CD4-positive, alpha-beta T cell treated with Interleukin-2 at 100 ng/mL for 4 hours (primary cell): ENCODE measurements at places on chromosomes 7 and 10.

DNA sequence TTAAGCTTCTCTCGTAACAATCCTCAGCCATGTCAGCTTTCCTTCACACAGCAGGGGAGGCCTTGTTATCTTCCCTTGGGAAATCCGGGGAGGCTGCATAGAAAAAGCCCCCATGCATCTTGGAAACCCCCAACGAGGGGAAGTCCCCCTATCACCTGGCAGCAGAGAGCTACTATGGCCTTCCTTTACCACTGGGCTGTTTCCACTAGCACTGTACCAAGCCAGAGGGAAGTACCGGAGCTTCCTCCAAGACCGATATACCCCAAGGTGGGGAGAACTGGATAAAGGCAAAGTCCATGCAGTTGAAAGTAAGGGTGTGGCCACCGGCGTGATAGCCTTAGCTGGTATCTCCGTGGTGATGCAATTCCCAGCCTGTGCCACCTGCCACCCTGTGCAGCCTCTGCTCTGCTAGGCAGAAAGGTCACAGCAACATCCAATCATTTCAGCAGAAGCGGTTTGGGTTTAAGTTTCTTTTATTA is 4.4 kb upstream of the CLIP2 start:
- no peak for DNase-seq

DNA sequence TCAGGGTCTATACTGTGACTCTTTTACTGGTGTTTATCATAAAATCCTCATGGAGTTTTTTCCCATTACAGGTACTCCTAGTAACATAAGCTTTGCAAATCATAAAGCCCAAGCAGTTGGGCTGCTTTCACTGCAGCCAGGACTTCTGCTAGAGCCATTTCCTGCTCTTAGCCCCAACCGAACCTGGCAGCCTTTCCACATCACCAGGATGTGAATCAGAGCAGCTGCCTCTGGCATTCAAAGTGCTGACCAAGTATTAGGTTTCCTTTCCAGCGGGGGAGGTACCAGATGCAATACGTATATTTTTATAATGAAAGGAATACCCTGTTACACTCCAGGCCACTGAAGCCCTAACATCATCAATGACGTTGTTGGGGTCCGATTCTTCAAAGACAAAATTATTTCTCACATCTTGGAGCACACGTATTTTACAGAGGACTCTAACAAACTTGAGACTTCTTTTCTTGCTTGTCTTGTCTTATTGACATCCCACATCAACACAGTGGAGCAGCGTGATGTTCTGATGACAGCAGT is 3.6 kb upstream of the HTR5A start:
- no peak for DNase-seq

DNA sequence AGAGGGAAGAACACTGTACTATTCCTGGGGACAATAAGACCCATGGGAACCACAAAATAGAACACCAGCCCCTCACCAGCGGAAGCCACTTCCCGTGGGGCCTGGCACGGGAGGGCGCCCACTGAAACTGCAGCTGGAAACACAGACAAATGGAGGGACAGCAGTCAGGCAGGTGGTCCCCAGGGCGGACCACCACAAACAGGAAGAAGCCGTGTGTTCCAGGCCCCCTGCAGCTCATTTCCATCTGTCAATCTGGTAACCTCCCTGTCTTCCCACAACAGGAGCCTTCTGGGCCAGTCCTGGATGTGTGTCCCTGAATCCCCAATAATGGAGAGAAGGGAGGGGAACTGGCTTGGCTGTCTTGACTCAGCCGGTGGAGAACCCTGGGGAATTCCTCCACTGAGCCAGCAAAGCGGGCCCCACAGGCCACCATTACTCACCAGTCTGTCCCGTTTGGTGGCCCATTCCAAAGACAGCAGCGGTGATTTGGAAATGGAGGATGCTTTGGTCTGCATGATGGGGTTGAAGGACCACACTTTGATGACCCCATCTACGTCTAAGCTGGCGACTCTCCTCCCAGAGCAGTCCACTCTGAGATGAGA is 16.7 kb downstream of the WDR91 start:
- DNase-seq = no peak

- DNase-seq = no peak
Observed at GRCh38 chr7:155734445-155734809, 77.8 kb downstream of the SHH start.

- no peak for DNase-seq
Observed at GRCh38 chr10:113572520-113573290, 19.9 kb downstream of the HABP2 start.

GRCh38 chr7:96931891-96932290 is 73.5 kb upstream of the DLX6 start:
- no peak for DNase-seq
